CD4-positive, alpha-beta T cell treated with Interleukin-21 for 1 hour (primary cell): ENCODE measurements at places on chromosomes 3 and 15.

GRCh38 chr3:37608061-37608702 is 253.5 kb upstream of the CTDSPL start:
- DNase-seq = no peak

GRCh38 chr3:71031914-71032521 is 551.5 kb downstream of the FOXP1 start:
- no peak for DNase-seq

GRCh38 chr15:37133602-37134001 is 33.3 kb upstream of the MEIS2 start:
- no peak for DNase-seq

DNA sequence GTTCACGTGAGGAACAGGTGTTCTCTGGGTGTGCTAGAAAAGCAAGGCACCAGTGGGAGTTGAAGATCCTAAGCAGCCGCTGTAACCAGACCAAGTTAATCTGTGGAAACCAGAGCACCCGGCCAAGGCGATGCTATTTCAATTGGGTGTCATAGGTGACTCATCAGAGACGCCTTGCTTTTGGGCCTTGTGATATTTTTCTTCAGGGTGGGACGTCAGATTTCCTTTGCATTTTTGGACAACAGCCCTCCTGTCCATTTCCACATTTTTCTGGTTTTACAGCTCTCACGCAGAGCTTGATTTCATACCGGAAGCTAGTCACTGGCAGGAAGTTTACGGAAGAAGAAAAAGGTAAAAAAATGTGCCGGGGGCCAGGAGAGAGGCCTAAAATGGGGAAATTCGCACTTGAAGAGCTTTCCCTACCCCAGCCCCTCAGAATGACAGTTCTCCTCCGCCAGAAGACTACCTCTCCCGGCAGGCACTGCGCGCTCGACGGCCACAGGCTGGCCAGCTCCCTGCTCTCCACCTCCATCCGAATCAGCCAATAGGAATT is 471 bp upstream of the KBTBD8 start:
- no peak for DNase-seq

DNA sequence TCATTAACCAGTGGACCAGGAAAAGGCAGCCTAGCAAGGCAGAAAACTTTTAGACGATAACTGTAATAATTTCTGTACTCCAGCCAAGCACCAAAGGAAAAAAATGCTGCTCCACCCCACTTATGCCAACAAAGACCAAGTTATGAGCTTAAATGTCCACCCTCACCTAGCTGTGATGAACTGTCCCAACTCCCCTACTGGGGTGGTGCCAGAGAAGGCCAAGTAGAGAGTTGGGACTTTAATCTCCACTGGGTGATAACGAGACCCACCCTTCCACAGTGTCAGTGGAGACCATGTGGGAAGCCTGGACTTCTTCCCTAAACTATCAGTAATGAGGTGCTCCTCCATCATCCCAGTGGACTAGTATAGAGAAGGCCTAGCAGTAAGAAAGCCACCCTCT is 33.8 kb upstream of the COPB2 start:
- no peak for DNase-seq

GRCh38 chr3:40366203-40367162 is 20.5 kb upstream of the ENTPD3 start:
- DNase-seq = no peak

- no peak for DNase-seq
Measured at GRCh38 chr3:5271372-5271683, 83.8 kb downstream of the EDEM1 start.

- no peak for DNase-seq
Measured at GRCh38 chr15:25663515-25663914, 199.6 kb downstream of the ATP10A start.

- DNase-seq = no peak
Measured at GRCh38 chr3:123622766-123623165, 37.9 kb upstream of the HACD2 start.
